ENCODE measurements at places on chromosomes 4 and X. TPM values are rescaled to one million over a fixed set of nuclear protein-coding genes. Genes with fewer than 3 reads are reported as not detected.

DNA sequence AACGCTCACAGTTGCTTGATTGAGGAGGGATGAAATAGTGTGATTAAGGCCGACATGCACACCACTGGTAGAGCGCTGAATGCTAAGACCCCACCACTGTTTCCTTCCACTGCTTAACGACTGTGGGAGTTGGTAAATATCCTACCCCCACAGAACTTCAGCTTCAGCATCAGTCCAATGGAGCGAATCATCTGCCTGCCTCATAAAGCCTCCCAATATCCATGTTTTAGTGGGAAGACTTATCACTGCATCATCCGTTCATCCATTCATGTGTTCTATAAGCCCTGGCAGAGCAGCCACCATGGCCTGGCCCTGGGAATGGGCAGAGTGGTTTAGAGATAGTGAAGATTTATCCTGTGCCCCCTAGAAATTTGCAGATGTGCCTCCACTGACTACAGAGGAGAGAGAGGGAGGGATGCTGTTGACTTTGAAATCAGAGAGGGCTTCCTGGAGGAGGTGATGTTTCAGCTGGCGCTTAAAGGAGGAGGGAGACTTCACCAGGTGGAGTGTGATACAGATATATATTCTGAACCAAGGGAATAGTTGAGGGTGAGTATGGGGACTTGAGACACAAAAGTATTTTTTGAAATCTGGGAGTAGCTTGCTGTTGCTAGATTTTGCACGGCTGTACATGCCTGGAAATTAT, 71.9 kb upstream of the STX18 start:
- no peak for DNase-seq

DNA sequence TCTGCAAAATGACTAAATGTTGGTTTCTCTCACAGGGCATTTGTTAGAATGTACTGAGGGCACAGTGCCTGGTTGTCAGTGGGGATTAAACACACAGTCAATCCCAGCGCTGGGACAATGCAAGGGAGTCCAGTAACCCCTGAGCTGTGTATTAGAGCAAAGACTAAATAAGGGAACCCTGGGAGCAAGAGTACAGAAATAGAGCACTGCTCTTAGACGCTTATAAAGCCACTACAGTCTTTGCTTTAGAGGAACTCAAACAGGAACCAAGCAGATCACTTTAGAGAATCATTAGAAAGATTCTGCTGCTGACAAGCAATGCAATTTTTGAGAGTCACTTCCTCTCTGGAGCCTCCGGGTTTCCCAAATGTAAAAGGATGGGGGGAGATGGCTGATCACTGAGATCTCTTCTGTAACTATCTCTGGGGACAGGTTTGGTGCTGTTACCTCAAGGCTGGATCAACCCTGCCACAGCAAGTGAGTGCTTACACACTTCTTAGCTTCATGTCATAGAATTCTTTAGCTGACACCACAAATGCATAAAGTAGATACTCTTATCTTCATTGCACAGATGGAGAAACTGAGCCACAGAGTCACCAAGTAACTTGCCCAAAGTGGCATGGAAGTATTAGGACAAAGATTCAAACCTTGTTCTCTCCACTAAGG, 137.8 kb upstream of the CPEB2 start:
- DNase-seq: no peak

GRCh38 chr4:47913861-47914219, 543 bp downstream of the NFXL1 start:
- DNase-seq: peak; percentile 8

DNA sequence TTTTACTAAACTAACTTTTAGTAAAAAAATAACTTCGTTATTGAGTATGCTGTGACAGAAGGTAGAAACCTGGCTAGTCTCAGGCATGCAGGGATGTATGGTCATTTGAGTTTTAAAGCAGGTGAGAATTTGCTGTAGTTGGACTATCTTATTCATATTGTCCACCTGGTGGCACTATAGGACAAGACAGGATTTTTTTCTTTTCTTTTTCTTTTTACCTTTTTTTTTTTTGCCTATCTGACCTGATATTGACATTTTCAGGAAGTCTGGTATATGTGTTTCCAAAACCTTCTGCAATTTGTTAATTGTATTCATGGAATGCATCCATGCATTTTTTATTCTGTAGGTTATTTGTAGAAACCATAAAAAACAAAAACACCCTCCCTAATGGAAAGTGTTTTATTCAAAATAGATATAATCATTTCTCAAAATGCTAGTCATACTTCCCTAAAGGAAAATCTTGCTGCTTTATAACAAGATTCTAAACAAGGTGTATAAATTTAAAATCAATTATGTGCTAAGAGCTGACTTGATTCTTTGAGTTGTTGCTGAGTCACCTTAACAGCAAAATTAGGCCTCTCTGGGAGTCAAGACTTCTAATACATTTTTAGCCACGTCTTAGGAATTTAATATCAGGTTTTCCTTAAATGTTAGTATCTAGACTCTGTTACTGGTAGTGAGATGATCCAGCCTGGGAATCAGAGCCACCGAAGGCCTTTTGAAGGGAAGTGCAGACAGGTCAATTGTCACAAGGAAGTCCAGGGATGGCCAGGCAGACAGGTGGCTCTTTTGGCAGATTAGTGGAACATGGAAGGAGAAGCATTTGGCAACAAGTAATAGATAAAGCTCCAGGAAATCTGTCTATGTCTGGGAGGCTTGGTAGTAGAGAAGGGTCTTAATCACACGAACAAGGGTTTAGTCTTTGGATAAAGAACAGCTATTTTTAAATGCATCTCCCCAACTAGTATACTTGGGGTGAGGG, 201.3 kb upstream of the GNPDA2 start:
- DNase-seq: no peak

GRCh38 chrX:85995641-85996040, 51.7 kb downstream of the CHM start:
- DNase-seq: no peak

DNA sequence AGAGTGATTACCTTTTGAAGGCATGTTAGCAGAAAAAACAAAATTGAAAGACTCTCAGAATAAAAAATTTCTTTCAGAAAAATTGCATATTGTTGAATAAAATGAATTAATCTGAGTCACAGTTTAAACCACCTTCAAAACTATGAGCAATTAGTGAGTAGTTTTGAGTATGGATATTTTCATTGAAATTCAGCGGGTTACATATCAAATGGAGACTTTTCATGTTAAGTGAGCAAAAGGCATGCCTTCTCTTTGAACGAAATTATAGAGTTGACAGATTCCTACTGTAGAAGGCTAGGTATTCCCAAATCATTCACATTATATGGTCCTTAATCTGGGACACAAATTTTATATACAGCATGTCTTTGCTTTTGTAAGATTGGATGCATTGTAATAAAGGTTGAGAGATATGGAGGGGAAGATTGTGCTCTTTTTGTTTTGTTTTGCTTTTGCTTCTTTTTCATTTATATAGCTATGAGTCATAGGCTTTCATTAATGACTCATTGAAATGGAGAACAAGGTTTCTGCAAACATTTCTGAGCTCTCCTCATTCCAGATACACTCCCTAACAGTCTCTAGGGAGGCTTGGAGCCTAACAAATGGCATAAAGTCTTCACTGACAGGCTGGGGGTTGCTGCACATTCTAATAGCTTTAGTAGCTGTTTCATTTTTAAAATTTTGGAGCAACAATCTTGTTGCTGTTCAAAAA, 21.6 kb downstream of the PCDH18 start:
- no peak for DNase-seq

- no peak for DNase-seq
These were observed 634 bp upstream of the PLXNB3 start for GRCh38 chrX:153763298-153763932.

GRCh38 chrX:18426004-18426320, 554 bp downstream of the CDKL5 start:
- no peak for DNase-seq

DNA sequence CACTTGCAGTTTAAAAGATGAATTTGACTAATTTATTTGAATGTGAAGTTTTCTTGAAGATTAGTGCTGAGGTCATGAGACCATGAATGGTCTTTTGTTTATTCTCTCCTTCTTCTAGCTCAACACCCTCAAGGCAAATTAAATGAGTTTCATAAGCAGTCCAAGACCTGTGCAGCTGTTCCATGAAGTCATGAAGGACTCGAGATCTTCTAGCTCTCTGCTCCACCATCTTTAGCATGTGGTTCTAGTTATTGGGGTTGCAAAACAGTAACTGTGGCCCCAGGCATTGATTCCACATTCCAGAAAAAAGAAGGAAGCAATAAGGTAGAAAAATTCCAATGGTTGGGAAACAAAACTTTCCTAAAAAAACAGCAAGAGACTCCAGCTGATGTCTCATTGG, 84.2 kb upstream of the HS3ST1 start:
- DNase-seq: no peak

GRCh38 chr4:71689822-71690221, 94.1 kb downstream of the GC start:
- no peak for DNase-seq

- no peak for DNase-seq
These were observed 7.0 kb downstream of the RTL5 start for GRCh38 chrX:72124540-72125201.

- DNase-seq: no peak
These were observed 36.9 kb downstream of the MAGEA9 start for GRCh38 chrX:149818652-149819051.

DNA sequence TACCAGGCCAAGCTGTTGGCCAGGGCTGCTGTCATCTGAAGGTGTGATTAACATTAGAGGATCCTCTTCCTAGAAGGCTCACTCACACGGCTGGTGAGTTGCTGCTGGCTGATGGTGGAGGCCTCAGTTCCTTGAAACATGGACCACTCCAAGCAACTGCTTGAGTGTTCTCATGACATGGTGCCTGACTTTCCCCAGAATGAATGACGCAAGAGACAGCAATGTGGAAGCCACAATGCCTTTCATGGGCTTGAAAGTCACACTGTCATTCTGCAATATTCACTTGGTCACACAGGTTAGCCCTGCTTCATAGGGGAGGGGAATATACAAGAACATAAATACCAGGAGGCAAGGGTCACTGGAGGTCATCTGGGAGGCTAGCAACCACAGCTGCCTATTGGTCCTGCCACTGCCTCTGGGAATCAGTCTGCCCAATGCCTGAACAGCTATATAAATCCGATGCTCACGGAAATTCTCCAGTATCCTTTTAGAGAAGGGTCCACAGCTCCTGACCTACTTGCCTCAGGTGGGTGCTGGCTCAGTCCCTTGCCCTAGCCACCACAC, 97.1 kb upstream of the MAML3 start:
- DNase-seq: no peak

- no peak for DNase-seq
These were observed 47.6 kb downstream of the CRMP1 start for GRCh38 chr4:5845035-5845905.

- DNase-seq: no peak
These were observed 851.7 kb upstream of the PCDH10 start for GRCh38 chr4:132297346-132297745.

GRCh38 chr4:183164963-183165362, 65.9 kb downstream of the WWC2 start:
- DNase-seq: no peak

GRCh38 chr4:138938366-138938690, 77.3 kb upstream of the NOCT start:
- no peak for DNase-seq

GRCh38 chrX:39661116-39661907, 436.4 kb downstream of the BCOR start:
- no peak for DNase-seq

DNA sequence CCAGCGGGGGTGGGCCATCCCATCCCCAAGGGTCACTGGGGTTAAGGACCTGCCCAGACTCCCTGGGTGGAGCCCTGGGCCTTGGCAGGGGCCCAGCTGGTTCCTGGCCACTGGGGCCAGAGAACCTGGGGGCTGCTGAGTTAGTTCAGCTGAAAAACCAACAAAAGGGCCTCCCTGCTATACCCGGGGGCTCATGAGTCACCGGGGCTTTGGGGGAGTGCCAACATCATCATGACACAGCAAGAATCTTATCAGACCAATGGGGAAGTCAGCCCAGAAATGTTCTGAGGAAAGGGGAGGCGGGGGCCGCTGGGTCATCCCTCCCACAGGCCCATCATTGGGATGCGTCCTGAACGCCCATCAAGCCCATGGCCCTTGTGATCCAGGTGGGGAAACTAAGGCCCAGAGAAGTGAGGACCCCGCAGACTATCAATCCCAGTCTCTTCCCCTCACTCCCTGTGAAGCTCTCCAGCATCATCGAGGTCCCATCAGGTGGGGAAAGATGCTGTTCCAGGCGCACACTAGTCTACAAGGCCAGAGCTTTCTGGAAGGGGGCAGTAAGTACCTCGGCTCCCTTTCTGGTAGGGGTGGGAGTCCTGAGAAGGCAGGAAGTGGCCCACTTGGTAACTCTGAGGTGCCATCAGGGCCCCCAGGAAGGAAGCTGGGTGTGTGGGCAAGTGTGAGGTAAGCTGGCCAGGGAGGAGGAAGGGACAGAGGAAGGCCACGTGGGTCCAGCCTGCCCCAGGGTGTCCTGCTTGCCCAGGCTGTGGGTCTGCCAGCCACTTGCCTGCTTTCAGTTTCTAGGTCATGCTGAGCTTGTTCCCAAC, 4.5 kb downstream of the G6PD start:
- peak; percentile 20 for DNase-seq

DNA sequence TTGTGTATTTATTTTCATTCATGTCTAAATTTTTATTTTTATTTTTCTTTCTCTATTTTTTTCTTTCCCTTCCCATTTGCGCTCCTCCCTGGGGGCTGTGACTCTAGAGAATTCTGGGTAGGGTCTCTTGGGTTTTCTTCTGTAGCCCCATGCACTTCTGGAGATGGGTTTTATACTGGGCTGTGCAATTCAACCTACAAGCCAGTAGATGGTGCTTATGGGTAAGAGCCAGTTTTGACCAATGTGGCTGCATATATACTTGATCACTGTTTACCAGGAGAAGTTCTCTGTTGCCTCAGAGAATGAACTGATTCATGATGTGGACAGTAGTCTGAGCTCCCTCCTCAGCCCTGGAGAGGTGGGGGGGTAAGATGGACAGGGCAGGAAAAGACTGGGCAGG, 614.6 kb downstream of the PCDH19 start:
- no peak for DNase-seq

- DNase-seq: no peak
These were observed 52.9 kb upstream of the NYX start for GRCh38 chrX:41394293-41394692.

- no peak for DNase-seq
These were observed 51.0 kb downstream of the BMP2K start for GRCh38 chr4:78827191-78827590.

Gene SLC6A14
- not detected for polyA plus RNA-seq

Gene RHOXF1
- not detected for polyA plus RNA-seq

Gene ZNF595
- 10.6 TPM for polyA plus RNA-seq

Gene TMEM271
- polyA plus RNA-seq: not detected

Gene TMEM31
- polyA plus RNA-seq: not detected

Gene POLA1
- 6.2 TPM for polyA plus RNA-seq

Gene HTN1
- polyA plus RNA-seq: not detected

Gene PAGE5
- polyA plus RNA-seq: not detected

Gene FAM13A
- polyA plus RNA-seq: 1.6 TPM

Gene MAP3K15
- polyA plus RNA-seq: not detected

Data from CD8-positive, alpha-beta memory T cell (primary cell).